Globus pallidus (tissue), 1 donor: ENCODE measurements at places on chromosomes 2 and 18.

- no peak for DNase-seq
Measured at GRCh38 chr2:58228299-58228698, 12.8 kb downstream of the FANCL start.

DNA sequence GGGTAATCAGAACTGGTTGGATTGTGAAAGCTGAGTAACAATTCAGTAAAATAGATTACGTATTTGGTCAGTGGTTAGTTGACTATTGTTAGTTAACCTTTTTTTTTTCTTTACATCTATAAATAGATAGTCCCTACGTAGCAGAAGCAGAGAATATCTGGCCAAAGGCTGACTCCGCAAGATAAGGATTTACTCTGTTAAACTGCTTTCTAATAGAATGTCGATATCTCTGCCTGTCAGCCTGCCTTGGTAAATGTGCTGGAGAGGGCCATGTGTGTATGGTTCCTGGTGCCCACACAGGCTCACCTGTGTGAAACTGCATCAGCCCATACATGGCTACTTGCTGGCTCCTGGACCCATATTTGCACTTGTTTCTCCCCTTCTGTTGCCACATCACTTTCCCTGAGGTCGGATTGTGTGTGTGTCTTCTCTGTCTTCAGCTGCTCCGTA lies 94.4 kb downstream of the CRIM1 start:
- DNase-seq: no peak

- peak; percentile 41 for DNase-seq
Measured at GRCh38 chr2:55365303-55365702, 54.4 kb downstream of the CCDC88A start.

DNA sequence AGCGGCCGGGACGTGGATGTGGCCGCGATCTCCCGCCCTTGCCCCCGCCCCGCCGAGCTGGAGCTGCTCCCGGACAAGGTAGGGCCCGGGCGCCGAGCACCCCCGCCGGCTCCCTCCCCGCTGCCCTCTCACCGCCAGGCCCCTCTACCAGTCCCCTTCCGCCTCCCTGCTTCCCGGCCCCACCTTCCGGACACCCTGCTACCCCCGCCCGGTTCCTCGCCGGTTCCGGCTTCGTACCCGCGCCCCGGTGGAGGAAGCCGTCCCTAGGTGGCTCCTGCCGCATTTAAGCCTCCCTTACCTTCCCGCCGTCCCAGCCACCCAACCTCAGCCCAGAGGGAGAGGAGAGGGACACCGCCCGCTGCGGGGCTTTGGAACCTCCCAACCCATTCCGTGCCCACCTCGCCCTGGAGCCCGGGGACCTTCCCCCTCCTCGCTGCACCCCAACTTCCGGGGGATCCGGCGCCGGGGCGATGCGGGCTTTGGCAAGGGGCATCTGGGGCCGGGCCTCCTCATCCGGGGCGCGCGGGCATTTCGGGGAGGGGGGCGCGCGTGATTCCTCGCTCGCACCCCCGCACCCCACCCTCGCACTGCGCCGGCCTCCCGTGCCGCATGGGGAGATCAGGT lies 475 bp downstream of the B3GNT2 start:
- peak; percentile 31 for DNase-seq

DNA sequence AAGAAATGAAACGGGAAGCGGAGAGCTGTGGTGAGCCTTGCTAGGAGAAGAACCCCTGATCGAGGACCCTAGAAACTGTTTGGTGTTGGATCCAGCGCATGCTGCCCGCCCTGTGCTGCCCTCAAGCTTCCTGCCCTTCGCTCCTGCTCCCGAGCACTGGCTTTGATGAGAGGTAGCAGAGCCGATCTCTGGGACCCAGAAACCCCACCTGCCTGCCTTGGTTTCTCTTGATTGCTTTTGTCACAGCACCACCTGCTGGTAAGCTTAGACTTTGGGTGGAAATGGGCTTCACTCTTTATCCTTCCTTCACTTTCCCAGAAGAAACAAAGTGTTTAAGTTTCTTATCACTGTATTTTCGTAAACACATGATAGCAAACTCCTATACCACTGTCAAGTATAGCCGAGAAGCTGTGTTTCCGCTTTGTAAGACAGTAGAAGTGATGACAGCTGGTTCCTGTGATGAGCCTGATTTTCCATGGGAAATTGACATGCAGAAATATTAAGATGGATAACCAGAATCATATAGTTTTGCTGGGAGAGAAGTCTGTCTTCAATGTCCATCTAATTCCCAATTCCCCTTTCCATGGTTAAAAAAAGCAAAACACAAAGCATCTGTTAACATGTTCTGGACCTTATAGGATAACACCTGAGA lies 267.4 kb downstream of the PHLPP1 start:
- DNase-seq: no peak

DNA sequence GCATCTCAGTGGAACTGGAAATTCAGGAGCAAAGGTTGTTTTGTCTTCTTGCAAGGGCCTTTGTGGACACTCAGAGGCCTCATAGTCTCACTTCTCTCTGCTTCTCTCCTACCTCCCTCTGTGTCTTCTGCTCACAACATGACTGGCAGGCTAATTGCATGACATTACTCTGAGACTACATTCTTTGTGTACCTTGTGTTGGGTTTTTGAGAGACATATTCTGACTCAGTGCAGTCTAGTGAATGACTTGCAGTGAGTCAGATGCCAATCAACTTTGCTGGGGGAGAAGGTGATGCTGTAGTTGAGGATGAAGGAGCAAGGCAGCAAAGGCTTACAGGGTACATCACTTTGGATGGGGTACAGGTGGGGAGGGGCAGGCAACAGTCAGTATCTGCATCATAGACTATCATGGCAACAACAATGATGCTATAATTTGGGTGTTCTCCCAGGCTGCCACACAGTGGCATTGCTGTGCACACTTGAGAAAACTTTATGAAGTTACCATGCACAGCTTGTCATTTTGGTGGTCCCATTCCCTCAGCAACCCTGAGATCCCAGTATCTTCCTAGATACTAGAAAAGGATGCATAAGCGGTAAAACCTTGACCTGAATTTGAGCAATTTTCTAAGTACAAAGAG lies 69.3 kb upstream of the SLC16A14 start:
- no peak for DNase-seq

- no peak for DNase-seq
Measured at GRCh38 chr2:120564213-120565094, 171.2 kb upstream of the GLI2 start.

DNA sequence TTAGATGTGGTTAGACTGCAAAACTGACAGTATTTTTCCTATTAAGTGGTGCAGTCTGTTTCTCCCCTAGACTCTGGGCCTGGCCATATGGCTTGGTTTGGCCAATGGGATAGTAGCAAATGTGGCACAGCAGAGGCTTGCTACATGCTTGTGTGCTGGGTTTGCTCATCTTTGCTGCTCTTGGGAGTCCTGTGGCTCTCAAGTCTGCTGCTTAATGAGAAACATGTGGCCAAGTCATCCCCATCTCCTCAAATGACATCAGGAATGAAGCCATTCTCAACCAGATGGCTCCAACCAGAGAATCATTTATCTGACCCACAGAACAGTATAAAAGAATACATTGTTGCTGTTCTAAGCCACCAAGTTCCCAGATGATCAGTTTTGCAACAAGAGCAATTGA lies 57.1 kb upstream of the PAX3 start:
- no peak for DNase-seq

GRCh38 chr2:224690868-224691267 lies 25.3 kb downstream of the CCDC195 start:
- no peak for DNase-seq

GRCh38 chr2:109134741-109135358 lies 5.8 kb downstream of the SH3RF3 start:
- no peak for DNase-seq

DNA sequence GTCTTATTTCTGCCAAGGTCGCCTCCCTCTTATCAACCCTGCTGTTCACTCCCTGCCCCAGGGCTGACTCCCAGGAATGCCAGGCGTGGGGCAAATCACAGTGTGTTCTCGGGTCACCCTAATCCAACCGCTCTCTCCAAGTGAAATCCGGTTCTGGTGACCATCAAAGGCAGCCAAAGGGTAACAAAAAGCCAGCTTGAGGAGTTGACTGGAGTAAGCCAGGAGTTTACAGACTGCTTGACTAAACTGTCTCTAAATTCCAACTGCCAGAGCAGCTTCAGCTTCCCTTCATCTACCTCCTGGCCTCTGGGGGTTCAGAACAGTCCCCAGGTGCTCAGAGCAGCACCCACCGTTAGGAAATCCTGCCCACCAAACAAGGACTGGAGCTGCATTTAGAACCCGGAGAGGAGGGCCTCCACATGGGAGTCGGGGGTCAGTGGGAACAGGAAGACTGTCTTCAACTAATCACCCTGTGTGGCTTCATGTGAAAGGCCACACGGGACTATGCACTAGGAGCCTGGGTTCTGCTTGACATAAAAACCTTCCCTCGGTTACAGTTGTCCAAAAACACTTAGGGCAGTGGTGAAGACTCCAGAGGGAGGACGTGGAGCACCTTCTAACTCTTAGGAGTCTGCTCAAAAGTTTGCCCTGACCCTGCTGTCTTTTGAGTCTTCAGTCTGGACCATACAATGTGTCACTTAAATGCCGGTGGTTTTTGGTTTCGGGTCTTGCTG lies 24.2 kb upstream of the MCFD2 start:
- DNase-seq: no peak

DNA sequence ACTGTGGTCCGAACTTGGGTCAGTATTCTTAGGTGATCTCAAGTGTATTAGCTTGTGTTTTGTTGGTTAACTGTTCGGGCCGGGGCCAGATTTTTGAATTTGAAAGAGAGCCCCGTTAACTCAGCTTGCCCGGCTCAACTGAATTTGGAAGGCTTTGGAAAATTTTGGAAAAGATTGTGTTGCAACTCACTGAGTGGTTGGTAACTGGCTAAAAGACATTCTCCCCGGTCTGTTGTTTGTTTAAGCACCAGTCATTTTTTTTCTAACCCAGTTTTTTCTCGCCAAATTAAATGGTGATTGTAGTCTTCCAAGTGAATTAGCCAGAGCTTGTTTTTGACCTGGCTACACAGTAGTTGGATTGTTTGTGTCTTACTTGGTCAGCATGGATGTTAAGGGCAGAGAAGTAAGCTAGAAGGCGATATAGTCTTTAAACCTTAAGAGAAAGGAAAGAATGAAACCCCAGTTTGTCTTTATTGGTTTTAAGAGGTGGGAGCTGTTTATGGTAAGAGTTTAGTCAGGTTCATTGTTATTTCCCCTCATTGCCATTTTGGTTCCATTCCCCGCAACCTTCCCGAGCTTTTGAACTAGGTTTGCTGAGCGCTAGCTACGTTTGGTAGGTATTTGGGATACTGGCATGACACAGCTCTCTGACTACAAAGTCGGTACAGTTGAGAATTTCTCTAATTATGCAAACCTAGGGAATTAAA lies 2.4 kb downstream of the MAP4K4 start:
- DNase-seq: peak; percentile 59

- peak; percentile 56 for DNase-seq
Measured at GRCh38 chr2:127003070-127003800, 103.7 kb downstream of the BIN1 start.

- no peak for DNase-seq
Measured at GRCh38 chr2:23660237-23660636, 266.7 kb downstream of the ATAD2B start.

- no peak for DNase-seq
Measured at GRCh38 chr18:50961974-50962373, 5.9 kb upstream of the ELAC1 start.

DNA sequence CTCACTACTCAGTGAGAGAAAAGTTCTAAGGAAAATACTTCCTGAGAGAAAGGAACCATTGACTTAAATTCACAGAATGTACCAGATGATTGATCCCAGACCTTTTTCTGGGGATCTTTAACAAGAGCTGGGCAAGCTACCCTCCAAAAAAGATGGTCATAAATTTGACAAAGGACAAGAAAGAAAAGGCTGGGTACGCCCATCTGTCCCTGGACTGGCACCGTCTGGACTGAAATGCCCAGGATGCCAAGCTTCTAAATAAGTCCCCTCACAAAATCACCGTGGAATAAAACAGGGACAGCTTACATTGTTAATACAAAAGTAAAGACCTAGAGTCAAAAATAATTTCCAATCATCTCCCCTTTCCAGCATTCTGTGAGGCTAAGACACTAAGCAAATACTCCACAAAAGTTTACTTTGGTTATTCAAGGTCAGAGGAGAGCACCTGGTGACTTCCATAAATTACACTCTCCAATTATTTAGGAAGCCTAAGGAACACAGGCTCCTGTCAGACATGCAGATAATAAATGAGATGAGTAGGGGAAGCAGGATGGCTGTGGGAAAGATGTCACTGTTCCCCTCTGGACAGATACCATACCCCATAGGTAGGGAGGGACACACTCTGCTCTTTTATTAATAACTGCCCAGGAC lies 69.9 kb downstream of the UXS1 start:
- DNase-seq: no peak

- DNase-seq: peak; percentile 82
Measured at GRCh38 chr2:42827647-42828486, 35.5 kb upstream of the HAAO start.

GRCh38 chr18:77851802-77852201 lies 602.2 kb downstream of the GALR1 start:
- no peak for DNase-seq

DNA sequence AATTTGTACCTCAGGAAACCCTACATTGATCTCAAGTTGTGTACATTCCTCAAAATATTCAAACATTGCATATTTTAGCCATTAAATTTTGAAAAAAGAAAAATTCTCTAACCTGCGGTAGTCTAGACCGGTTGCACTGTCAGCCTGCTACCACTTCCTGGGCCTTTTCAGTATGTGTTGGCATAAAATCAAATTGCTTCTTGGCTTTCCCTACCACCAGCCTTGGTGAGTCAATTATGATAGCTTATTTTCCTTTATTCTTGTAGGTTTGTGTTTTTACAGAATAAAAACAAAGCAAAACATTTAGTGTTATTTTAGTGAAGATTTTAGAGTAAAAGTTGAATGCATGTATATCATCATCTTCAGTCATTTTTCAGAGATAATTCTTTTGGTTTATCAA lies 61.2 kb downstream of the FAM171B start:
- DNase-seq: no peak
